Smooth muscle cell of the umbilical artery (primary cell): ENCODE measurements at places on chromosomes 13 and 19. TPM values are rescaled to one million over a fixed set of nuclear protein-coding genes. Genes with fewer than 3 reads are reported as not detected.

SKA3 gene
- total RNA-seq: 2.7 and 4.4 TPM in 2 replicates

CERS4 gene
- 11.0 and 19.0 TPM in 2 replicates for total RNA-seq

SPRY2 gene
- 8.0 and 27.5 TPM in 2 replicates for total RNA-seq

MIDN gene
- 23.2 and 32.6 TPM in 2 replicates for total RNA-seq

TPT1 gene
- 1,962 and 4,472 TPM in 2 replicates for total RNA-seq

SIGLEC7 gene
- total RNA-seq: not detected in 2 replicates

CPAMD8 gene
- 0.23 and 0.59 TPM in 2 replicates for total RNA-seq

MATK gene
- not detected in 2 replicates for total RNA-seq

TUBA3C gene
- total RNA-seq: not detected in 2 replicates

MEIOSIN gene
- total RNA-seq: not detected in 2 replicates

SIX5 gene
- 7.6 and 10.1 TPM in 2 replicates for total RNA-seq

MBD3L3 gene
- not detected in 2 replicates for total RNA-seq

PRR36 gene
- 0.09 TPM in 1 of 2 replicates, not detected in the other for total RNA-seq

RETN gene
- total RNA-seq: not detected in 2 replicates

S1PR4 gene
- total RNA-seq: under 0.01 TPM in 1 of 2 replicates, not detected in the other

NCAN gene
- total RNA-seq: not detected in 2 replicates

ZNF98 gene
- not detected in 2 replicates for total RNA-seq

BEST2 gene
- total RNA-seq: not detected in 2 replicates

ZNF816 gene
- 12.6 and 18.1 TPM in 2 replicates for total RNA-seq

ERICH4 gene
- not detected in 2 replicates for total RNA-seq

TRAPPC2B gene
- total RNA-seq: 10.0 and 12.2 TPM in 2 replicates

ZNF575 gene
- total RNA-seq: 0.09 and 0.30 TPM in 2 replicates

SCN1B gene
- total RNA-seq: 5.5 and 5.6 TPM in 2 replicates

C1QTNF9B gene
- not detected in 2 replicates for total RNA-seq

ERFL gene
- total RNA-seq: 0.09 TPM in 1 of 2 replicates, not detected in the other

RFX1 gene
- 2.7 and 7.1 TPM in 2 replicates for total RNA-seq

APOE gene
- 2.3 and 8.9 TPM in 2 replicates for total RNA-seq

FFAR3 gene
- not detected in 2 replicates for total RNA-seq

ZNF835 gene
- 0.09 and 0.30 TPM in 2 replicates for total RNA-seq

MBD3L2 gene
- total RNA-seq: not detected in 2 replicates

ATP4B gene
- total RNA-seq: not detected in 2 replicates
